ENCODE measurements at places on chromosomes 6 and 20.

- DNase-seq = no peak
Measured at GRCh38 chr6:150409576-150410066, 40.8 kb downstream of the IYD start.

- DNase-seq = no peak
Measured at GRCh38 chr6:28330041-28330440, 5.9 kb downstream of the ZSCAN31 start.

DNA sequence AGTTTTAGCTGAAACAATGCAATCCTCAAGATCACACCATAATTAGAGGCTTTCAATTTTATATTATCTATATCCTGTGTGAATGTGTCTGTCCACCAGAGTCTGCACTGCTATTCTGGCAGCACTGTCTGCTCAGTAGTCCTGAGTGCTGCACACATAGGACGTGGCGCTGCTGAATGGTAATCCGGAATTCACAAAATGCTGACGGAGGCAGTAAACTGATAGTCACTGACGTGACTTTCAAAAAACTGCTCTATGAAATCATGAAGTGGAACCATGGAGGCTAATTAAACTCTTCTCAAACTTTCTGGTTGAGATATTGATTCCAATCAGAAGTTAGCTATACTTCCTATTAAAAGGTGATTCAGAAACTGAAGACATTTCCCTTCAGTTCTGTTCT lies 190.8 kb upstream of the NOX3 start:
- DNase-seq = no peak

DNA sequence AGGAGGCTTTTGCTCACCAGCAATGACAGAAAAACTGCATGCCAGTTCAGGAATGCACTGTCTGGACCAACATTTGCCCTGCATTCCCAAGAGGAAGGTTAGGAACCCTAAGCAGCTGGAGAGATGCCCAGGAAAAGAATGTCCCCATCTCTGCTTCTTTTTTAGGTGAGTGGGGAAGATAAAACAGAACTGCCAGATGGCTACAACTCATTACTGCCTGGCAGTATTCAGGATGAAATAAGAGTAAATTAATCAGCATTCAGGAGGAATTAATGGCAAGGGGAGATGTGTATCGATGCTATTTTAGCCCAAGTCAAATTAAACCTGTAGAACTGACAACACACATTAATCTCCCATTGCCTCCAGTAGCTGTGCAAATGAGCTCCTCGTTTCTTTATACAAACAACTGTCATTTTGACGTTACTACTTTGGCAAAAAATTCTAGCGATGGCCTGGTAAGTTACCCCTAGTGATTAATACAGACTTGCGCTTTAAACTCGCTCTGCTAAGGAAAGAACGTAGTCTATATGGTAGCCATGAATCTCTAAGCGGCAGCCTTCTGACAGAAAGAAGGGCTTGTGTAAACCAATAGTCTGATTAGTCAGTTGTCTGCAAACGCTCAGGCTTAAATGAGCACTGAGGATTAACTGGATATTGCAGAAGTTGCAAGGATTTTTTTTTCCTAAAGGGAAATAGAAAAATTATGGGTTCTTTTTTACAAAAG lies 16.7 kb upstream of the SMLR1 start:
- no peak for DNase-seq

- DNase-seq = no peak
Measured at GRCh38 chr6:158856261-158856660, 37.1 kb upstream of the EZR start.

GRCh38 chr6:128171182-128171581 lies 270.3 kb upstream of the THEMIS start:
- DNase-seq = no peak

- peak; percentile 37 for DNase-seq
Measured at GRCh38 chr6:154605178-154605881, 94.8 kb upstream of the CNKSR3 start.

GRCh38 chr6:45772886-45773495 lies 242.7 kb downstream of the CLIC5 start:
- DNase-seq = no peak

DNA sequence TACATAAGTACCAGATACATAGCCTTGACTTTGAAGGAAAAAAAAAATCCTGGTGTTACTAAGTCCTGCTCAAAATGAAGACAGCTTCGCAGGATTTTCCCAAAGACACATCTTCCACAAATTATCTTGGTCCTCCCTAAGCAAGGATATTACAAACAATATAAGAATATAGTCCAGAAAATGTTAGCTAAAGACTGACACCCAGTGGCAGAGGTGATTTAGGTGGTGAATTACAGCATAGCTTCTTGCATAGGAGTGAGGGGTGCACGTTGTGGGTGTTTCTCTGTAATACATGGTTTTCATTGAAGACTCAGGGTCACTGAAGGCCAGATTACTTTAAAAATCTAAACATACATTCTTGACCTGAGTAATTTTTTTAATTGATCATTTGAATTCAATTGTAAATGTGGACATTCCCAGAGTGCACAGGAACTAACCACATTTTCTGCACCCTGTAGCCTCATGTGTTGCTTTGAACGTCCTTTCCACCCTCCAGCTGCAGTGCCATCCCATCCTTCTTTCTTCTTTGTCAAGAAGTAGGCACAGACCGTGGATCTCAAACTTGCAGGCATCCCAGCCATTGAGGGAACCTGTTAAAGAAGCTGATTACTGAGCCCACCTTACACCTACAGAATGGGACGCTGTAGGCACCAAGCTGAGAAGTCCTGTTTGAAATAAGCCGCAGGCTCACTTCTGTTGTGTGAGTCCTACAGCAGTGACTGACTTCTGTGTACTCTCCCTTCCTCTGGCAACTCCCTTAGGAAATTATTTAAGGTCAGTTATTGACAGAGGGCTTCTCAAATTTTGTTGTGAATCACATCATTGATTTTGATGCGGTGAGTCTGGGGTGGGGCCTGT lies 102.6 kb downstream of the PERP start:
- no peak for DNase-seq

DNA sequence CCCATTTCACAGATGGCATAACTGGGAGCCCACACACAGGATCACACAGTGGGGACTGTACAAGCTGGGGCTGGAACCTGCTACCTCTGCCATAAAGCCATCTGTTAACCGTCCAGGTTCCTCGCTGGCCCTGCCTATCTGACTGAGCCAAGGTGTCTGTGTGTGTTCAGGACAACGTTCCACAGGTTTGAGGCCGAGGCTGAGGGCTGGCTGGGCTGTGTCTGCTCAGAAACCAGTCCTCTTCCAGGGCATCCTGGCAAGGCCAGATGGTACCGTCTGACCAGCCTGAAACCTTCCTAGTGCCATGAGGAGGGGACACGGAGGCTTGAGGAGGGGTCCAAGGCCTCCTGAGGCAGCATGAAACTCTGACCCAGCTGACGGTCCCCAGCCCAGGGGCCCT lies 150.6 kb downstream of the TAF4 start:
- no peak for DNase-seq

DNA sequence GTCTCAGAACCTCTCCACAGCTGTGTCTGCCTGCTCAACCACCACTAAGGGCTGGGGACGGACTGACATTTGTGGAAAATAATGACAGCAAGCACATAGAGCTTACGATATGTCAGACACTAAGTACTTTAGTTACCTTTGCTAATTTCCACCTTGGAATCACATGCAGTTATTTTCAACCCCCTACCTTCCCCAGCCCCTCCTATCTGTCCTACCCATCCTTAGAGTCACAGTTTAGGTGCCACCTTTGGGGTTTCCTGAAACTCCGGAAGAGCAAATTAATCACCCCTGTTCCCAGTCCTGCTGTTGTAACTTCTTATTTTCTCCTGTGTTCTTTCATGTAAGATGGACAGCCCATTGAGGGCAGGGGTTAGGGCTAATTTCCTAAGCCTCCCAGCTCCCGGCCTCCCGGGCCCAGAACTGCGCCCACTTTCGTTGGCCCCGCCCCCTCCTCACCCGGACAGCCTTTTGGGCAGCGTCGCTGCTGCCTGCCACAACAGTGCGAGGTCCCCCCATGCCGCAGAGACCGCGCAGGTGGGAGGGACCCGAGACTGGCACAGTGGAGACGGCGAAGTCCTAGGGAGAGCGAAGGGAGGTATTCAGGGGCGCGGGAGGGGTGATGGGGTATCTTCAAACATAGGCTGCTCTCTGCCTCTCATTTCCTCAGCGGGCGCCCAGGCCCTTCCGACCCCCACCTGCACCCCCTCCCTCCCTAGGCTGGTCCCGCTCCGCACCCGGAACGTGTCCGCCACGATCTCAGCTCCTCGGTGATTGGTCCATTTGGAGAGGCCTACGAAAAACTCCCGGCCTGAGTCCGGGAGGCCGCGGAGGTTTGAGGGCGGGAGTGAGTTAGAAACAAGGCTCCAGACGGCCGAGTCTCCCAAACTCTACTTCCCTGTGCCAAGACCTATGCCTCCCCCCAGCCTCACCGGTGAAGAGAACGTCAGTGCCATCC lies 1.1 kb downstream of the DDAH2 start:
- no peak for DNase-seq

DNA sequence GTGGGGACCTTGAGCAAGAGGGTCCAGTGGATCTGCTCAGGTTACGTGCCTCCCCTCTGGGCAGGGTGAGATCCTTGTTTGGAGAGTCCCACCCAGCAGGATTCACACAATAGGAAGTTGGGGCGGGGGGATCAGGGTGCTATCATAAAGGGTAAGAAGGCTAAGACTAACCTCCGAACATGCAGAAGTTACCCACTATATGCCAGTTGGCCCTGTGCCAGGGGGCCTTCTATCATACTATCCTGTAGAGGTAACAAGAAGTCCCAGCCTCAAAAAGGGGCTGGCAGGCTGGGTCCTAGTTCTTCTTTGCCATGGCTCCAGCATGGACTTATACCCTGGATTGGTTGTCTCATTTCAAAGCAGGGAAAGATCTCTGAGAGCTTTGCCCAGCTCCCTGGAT lies 94.1 kb downstream of the CDH26 start:
- no peak for DNase-seq

DNA sequence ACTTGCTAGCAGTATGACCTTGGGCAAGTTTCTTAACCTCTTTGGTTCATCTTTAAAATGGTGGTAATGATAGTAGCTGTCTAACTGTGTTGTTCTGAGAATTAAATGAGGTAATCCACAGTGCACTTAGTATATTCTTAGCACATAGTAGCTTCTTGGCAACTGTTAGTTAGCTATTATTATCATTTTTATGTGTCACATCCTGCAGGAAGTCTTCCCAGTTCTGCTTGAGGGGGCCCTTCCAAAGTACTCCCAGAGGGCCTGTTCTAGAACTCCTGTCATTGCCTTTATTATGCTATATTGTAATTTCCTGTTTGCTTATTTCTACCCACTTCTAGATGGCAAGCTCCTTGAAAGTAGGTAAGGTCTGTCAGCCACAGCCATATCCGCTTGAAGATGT lies 30.6 kb downstream of the ANKS1A start:
- DNase-seq = no peak

DNA sequence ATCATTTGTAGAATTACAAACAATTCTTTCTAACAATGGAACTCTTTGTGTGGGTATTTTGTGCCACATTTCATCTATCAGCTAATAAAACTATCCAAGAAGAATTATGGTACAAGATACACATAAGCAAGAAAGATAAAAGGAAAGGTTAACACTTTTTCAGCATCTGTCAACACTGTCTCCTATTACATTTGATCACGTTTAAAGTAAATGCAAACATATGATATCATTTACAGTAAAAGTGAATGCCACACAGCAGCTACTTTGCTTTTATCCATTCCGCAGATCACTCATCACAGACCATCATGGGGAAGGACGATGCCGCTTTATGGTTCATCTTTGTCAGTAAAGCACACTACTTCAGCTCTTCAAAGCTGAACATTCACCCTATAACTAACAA lies 456.4 kb upstream of the MANEA start:
- no peak for DNase-seq

GRCh38 chr6:15417811-15418210 lies 171.9 kb downstream of the JARID2 start:
- DNase-seq = peak; percentile 65

DNA sequence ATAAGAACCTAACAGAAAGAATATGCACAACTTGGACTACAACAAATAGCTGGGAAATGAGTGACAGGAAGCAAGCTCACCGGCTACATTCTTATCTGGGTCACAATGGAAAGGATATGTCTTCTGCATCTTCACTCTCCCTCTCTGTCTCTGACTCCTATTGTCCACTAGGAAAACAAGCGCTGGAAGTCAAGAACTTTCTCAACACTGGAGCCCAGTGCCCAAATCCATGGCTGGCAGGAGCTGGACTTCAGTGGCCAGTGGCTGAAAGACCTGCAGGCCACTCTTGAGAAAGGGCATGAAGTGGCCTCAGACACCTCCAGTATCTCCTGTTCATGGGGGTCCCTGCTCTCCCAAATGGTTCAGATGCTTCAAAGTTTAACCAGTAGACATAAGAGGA lies 62.0 kb downstream of the FAM50B start:
- no peak for DNase-seq

DNA sequence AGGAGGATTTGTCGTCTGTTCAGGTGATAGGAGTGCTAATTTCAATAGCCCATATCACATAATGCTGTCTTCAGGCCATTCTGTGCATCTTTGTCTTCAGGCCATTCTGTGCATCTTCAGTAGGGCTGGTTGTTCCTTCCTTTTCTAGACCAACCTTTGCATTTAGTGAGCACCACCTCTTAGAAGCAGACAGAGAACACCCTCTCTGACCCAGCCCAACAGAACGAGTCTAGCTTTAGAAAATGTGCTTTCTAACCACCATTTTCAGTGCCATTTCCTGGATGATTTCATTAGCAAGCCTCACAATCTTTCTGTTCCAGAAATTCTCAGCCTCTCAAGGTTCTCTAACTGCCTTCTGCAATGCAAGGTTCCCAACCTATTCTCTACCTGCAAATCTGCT lies 215.3 kb upstream of the KCNQ5 start:
- DNase-seq = no peak

- peak; percentile 34 for DNase-seq
Measured at GRCh38 chr20:38806855-38807655, 1.6 kb downstream of the PPP1R16B start.

DNA sequence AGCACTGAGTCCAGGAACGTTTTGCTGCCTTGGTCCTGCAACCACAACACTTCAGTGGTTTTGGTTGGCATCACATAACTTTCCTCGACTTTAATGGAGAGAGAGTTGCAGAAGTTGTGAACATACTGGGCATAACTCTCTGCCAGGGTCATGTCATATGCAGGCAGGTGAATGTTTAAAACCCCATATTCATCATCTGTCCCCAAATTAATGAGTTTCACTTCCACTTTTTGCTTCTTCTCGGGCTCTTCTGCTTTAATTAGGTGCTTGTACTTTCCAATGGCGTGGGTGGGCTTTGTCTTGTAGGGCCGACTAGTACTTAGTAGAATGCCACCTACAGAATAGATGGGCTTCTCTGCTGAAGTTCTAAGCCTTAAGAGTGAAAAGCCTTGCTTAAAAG lies 45.2 kb upstream of the TFAP2A start:
- DNase-seq = no peak

DNA sequence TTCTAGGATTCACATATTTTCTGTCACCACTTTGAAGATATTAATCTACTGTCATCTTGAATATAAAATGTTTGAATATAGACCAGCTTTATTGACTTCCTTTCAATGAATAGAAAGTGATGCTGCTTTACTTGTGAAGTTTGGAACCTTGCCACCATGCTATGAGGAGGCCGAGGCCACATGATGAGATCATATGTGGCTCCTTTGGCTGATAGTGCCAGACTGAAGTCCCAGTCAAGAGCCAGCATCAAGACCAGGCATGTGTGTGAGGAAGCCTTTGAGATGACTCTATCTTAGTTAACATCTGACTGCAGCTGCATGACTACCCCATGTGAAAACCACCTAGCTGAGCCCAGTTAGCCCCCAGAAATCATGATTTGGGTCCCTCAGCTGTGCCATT lies 169.5 kb downstream of the OTOR start:
- DNase-seq = no peak
